ENCODE measurements at places on chromosomes 6 and 20. TPM values are rescaled to one million over a fixed set of nuclear protein-coding genes. Genes with fewer than 3 reads are reported as not detected.

The EFCAB8 gene
- not detected for total RNA-seq

The SUMO4 gene
- 2.4 TPM for total RNA-seq

The TINAG gene
- 0.41 TPM for total RNA-seq

The OPRM1 gene
- total RNA-seq, result 1.2 TPM

The SLC22A2 gene
- 0.82 TPM for total RNA-seq

The SPAG4 gene
- 0.82 TPM for total RNA-seq

Measured in frontal cortex (tissue), 4 donors.